ENCODE measurements at places on chromosomes 6 and 20.
A peak's percentile ranks its signal among the peaks of the same experiment; 100 is the strongest.

GRCh38 chr6:153758516-153758915 is 280.5 kb upstream of the OPRM1 start:
- no peak for DNase-seq

GRCh38 chr6:71459162-71459561 is 170.6 kb downstream of the OGFRL1 start:
- DNase-seq = no peak

- no peak for DNase-seq
These were observed 63.1 kb upstream of the UNC93A start for GRCh38 chr6:167227984-167228383.

DNA sequence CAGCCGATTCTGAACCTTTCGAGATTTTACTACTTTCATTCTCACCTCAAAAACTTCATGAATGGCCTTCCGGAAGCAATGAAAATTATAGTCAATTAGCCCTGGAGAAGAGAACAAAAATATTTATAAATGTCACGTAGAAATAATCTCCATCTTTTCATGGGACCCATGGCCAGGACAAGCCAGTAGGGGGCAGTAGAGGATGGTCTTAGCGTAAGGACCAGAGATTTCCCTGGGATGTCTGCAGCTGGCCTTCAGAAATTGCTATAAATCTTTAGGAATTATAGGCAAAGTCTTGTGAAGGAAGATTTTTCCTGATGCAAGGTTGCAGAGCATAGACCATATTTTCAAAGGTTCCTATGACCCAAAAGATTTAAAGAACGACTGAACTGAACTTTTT is 15.6 kb upstream of the UBE2J1 start:
- peak; percentile 59 for DNase-seq

GRCh38 chr6:141906569-141907080 is 226.1 kb upstream of the GJE1 start:
- DNase-seq = no peak

GRCh38 chr6:63923139-63923739 is 287.6 kb downstream of the PHF3 start:
- DNase-seq = no peak

GRCh38 chr20:33709398-33709797 is 10.7 kb downstream of the PXMP4 start:
- no peak for DNase-seq

- no peak for DNase-seq
These were observed 2.3 kb downstream of the SIRPA start for GRCh38 chr20:1897541-1897940.

DNA sequence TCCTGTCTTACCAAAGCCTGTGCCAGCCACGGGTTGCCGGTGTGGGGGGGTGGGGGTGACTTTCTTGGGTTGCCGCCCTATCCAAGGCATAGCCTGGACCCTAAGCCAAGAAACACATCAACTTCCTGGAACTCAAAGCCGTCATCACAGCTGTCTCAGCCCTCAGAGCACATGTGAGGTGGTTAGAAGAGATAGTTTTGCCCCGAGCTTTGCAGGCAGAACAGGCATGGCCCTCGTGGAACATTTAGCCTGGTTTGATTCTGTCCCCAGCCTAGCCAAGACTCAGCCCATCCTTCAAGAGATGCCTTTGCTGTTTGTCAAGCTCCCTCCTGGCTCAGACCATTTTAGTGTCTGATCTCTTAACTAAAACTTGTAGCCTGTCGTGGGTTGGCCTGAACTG is 64.9 kb downstream of the RREB1 start:
- no peak for DNase-seq
